ENCODE measurements at places on chromosomes 4 and X.

- no peak for DNase-seq
These were observed 40.7 kb downstream of the PALLD start for GRCh38 chr4:168537571-168537970.

DNA sequence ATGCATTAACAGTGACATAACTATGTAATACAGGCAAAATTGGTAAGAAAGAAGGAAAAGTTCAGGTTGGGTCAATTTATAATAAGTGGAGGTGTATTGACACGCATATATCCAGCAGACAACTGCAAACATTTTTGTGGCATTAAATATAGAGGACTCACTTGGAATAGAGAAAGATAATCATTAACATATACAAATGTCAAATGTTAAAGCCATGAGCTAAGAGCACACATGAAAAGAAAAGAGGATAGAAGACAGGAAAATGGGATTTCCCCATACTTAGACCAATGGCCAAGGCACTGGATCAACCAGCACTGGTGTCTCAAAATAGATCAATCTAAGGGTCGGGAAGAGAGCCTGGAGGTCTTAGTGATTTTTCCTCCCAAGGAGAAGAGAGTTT is 187.6 kb downstream of the PDGFC start:
- no peak for DNase-seq

DNA sequence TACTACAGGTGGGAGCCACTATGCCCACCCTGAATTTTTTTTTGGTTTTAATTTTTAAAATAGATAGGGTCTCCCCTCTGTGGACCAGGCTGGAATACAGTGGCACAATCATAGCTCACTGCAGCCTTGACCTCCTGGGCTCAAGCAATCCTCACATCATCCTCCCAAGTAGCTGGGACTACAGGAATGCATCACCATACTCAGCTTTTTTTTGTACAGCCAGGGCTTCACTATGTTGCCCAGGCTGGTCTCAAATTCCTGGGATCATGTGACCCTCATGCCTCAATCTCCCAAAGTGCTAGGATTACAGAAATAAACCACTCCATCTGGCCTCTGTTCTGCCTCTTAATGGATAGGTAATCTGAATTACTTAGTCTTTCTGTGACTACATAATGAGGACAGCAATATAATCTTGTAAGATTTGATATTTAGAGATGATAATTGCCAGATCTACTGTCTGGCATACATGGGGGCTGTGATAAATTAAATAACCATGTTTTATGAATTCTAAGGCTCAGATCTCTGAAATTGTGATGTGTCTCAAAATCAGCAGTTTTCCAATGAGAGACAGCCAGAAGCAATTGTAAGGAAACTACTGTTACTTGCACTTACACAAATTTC is 26.7 kb downstream of the PDS5A start:
- no peak for DNase-seq

- no peak for DNase-seq
These were observed 35.8 kb downstream of the FGFBP1 start for GRCh38 chr4:15902746-15903145.

Data from CD4-positive, alpha-beta memory T cell (primary cell).